Activated T-cell treated with anti-CD3 and anti-CD28 coated beads, Interleukin-2, amount 50 U/mL, for 72 hours (primary cell): ENCODE measurements at places on chromosomes 16 and 17. TPM values are rescaled to one million over a fixed set of nuclear protein-coding genes. Genes with fewer than 3 reads are reported as not detected.

DNA sequence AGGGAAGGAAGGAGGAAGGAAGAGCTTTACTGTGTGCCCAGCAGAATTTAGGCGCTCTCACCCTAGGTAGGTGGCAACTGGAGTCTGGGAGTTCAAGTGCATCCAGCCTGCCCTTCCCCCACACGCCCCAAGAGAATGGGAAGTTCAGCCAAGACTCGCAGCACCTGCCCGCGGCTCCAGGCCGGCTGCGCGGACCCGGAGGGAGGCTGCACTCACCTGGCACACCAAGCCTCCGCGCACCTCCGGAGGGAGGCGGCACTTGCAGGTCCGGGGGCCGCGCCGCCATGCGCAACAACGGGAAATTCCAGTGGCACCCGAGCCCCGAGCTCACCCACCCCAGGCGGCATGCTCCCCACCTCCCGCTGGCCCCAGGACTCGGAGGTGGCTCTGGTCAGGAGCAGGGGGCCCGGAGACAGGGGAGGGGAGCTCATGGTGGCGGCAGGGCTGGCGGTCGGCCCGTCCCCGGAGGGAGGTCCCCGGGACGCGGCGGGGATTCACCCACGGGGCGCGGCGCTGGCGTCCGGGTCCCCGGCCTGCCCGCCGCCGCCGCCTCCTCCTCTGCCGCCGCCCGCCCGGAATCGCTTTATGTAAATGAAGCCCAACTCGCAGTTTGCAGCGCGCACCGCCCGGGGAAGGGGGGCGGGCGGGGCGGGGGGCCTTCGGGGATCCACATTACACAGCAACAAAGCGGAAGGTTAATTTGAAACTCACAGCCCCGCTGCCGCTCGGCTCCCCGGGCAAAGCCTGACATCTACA lies at the start of gene ZFHX3:
Gene ZFHX3, minus strand, starts transcription at position 593 of the 756 bp plus-strand sequence. CDS start 87,983 bp downstream, outside the sequence.
- H3K36me3 ChIP-seq = no peaks in the 10 kb centered on the region
- no peak within 1 kb of the TSS for H3K27ac ChIP-seq
- peaks cover 27% of the 10 kb centered on the region for H3K27me3 ChIP-seq

DNA sequence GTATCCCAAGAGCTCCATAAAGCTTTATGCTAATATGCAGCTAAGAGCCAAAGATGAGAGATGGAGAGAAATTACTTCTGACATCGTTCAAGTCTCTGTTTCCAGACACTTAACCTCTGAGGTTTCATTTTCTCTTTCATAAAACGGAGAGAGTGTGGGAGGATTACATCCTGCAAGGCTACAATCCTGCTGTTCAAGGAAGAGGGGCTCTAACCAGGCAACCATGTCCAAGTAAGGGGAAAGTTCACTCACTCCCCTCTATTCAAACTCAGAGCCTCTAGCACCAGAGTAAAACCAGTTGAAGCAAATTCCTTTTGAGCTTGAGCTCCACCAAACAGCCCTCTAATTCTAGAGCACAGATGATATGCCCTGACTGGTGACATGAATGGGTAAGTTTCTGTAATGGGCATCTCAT lies 397.4 kb downstream of the NPIPA8 start:
- peaks cover 10% of the 10 kb centered on the region for H3K27me3 ChIP-seq
- no peak overlapping the region for H3K27ac ChIP-seq
- H3K36me3 ChIP-seq = no peaks in the 10 kb centered on the region
- H3K4me3 ChIP-seq = peak overlapping the region; percentile 62
- no peak for DNase-seq

DNA sequence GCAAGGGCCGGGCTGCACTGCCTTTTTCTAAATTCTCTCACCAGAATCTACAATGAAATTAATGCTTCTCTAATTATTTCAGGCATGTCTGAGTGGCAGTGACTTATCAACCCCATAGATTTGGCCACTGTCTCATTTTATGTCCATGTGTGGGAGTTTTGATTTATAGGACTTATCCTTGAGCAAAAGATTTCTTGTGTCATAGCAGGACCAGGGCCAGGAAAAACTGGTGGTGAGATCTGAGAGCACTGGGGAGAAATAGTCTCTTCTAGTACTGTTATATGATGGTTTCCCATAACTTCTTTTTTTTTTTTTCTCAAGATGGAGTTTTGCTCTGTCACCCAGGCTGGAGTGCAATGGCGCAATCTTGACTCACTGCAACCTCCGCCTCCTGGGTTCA lies 1.5 kb upstream of the KRT23 start:
- peaks cover 13% of the 10 kb centered on the region for H3K27me3 ChIP-seq
- H3K36me3 ChIP-seq = no peaks in the 10 kb centered on the region
- H3K4me1 ChIP-seq = no peaks in the 10 kb centered on the region
- H3K27ac ChIP-seq = no peak overlapping the region
- no peak for DNase-seq
- no peak overlapping the region for H3K4me3 ChIP-seq

- H3K36me3 ChIP-seq = peaks cover 10% of the 10 kb centered on the region
- no peak overlapping the region for H3K4me3 ChIP-seq
- no peak overlapping the region for H3K27ac ChIP-seq
- H3K27me3 ChIP-seq = no peaks in the 10 kb centered on the region
- no peak for DNase-seq
Observed at GRCh38 chr17:57262557-57262956, 6.2 kb downstream of the MSI2 start.

GRCh38 chr17:47325176-47325575 lies 1.4 kb downstream of the EFCAB13 start:
- peaks cover 3% of the 10 kb centered on the region for H3K36me3 ChIP-seq
- H3K27me3 ChIP-seq = peaks cover 13% of the 10 kb centered on the region
- H3K4me1 ChIP-seq = peaks cover 10% of the 10 kb centered on the region
- peak overlapping the region; percentile 98 for H3K4me3 ChIP-seq

- DNase-seq = no peak
- no peak overlapping the region for H3K4me3 ChIP-seq
- H3K36me3 ChIP-seq = no peaks in the 10 kb centered on the region
- H3K27ac ChIP-seq = no peak overlapping the region
Observed at GRCh38 chr16:13307851-13308250, 406.5 kb downstream of the SHISA9 start.

GRCh38 chr17:38815576-38816193 lies 9.4 kb downstream of the CWC25 start:
- no peaks in the 10 kb centered on the region for H3K27me3 ChIP-seq
- peaks cover 17% of the 10 kb centered on the region for H3K36me3 ChIP-seq
- H3K27ac ChIP-seq = no peak overlapping the region
- peak; percentile 53 for DNase-seq
- H3K4me3 ChIP-seq = no peak overlapping the region

DNA sequence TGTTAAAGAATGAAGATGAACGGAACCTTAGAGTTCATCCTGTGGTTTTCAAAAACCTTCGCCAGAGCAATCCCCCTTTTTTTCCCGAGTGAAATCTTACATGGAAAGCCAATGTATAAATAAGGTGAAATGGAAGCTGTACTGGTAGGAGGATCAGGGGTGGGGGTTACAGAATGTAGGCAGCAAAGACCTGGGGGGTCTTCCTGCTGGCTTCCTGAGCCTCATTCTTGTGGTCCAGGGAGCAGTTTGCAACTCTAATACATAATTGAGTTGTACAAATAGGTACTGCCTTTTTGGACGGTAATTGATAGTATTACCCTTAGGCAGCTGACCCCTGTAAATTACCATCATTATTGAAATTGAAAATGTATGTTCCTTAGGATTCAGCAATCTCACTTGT lies 34.1 kb downstream of the KSR1 start:
- no peak overlapping the region for H3K4me3 ChIP-seq
- peaks cover 40% of the 10 kb centered on the region for H3K4me1 ChIP-seq
- no peak overlapping the region for H3K27ac ChIP-seq
- no peaks in the 10 kb centered on the region for H3K27me3 ChIP-seq
- H3K36me3 ChIP-seq = no peaks in the 10 kb centered on the region
- DNase-seq = no peak

DNA sequence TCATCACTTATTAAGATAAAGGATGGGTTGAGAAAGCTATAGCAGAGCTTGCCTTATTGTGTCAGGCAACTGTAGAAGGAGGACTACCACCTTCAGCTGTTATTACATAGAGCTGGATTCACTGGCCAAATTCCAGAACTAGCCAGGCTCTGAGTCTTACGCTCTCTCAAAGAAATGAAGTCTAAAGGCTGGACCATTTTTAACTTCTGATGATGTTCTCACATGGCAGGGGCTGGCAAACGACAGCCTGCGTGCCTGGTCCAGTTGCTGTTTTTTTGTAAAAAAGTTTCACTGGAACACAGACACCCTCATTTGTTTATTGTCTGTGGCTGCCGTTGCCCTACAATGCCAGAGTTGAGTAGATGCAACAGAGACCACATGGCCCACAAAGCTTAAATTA lies 21.2 kb downstream of the TRAF4 start:
- peaks cover 28% of the 10 kb centered on the region for H3K4me1 ChIP-seq
- H3K36me3 ChIP-seq = peaks cover 5% of the 10 kb centered on the region
- H3K4me3 ChIP-seq = peak overlapping the region; percentile 47
- peak overlapping the region; percentile 31 for H3K27ac ChIP-seq

DNA sequence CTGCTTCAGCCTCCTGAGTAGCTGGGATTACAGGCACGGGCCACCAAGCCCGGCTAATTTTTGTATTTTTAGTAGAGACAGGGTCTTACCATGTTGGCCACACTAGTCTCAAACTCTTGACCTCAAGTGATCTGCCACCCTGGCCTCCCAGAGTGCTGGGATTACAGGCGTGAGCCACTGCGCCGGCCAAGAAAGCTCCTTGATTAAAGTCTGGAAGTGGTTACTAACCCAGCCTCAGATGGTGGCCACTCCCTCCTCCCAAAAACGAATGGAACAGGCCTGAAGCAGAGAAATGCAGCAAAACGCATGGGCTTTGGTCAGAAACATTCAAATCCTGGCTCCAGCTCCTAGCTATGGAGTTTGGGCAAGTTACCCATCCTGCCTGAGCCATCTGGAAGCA lies 11.3 kb downstream of the FKBP10 start:
- H3K4me3 ChIP-seq = no peak overlapping the region
- no peaks in the 10 kb centered on the region for H3K36me3 ChIP-seq
- DNase-seq = no peak
- no peaks in the 10 kb centered on the region for H3K4me1 ChIP-seq
- H3K27ac ChIP-seq = no peak overlapping the region

DNA sequence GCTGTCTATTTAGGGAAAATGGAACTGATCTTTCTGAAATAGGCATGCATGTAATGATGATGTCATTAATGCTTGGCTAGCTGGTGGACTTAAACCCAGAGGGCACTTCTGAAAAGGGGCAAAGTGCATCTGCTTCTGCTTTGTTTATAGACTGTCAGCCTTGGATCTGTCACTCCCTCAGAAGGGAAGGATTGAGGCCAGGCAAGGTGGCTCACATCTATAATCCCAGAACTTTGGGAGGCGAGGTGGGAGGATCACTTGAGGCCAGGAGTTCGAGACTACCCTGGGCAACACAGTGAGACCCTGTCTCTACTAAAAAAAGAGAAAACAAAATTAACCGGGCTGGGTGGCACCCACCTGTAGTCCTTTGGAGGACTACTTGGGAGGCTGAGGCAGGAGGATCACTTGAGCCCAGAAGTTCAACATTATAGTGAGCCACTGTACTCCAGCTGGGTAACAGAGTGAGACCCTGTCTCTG lies 185.5 kb downstream of the WWOX start:
- no peak overlapping the region for H3K27ac ChIP-seq
- no peaks in the 10 kb centered on the region for H3K36me3 ChIP-seq
- H3K27me3 ChIP-seq = no peaks in the 10 kb centered on the region

DNA sequence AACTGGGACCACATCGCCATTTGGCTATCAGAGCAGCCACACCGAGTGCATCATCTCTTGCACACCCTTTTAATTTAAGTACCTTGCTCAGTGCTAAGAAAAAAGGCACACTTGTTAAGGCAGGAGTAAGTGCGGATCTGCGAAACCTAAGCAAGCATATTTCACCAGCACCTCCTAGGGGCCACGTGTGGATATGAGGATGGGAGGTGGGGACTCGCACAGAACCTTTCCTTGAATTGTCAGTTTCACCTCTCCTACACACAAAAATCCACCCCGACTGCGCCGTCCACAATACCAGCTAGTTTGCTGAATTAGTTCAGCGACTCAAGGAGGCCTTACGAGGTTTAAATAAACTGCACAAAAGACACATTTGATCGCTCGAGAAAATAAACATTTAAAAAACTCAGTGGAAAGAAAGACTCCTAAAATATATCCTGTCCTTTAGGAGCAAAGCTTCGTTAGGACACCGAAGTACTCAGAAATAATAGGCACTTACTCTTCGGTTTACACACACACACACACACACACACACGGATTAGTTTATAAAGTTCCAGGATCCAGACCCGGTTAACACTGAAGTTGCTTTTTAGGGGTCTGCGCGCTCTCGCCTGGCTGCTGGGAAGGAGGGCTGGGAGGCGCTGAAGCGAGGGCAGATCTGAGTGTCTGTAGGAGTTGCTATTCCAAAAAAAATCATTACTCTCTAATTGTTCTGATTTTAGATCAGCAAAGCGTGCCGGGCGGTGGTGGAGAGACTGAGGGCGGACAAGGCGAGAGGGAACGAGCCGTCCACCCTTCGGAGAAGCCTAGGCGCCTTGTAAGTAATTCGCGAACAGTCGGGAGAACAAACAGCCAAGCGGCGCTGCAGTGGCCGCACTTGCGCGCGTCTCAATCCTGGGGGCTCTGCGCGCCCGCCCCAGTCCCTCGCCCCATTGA lies 1.0 kb upstream of the KCNJ2 start:
- H3K36me3 ChIP-seq = no peaks in the 10 kb centered on the region
- peak overlapping the region; percentile 77 for H3K4me3 ChIP-seq
- peak; percentile 21 for DNase-seq
- H3K4me1 ChIP-seq = peaks cover 16% of the 10 kb centered on the region
- peaks cover 77% of the 10 kb centered on the region for H3K27me3 ChIP-seq
- no peak overlapping the region for H3K27ac ChIP-seq

DNA sequence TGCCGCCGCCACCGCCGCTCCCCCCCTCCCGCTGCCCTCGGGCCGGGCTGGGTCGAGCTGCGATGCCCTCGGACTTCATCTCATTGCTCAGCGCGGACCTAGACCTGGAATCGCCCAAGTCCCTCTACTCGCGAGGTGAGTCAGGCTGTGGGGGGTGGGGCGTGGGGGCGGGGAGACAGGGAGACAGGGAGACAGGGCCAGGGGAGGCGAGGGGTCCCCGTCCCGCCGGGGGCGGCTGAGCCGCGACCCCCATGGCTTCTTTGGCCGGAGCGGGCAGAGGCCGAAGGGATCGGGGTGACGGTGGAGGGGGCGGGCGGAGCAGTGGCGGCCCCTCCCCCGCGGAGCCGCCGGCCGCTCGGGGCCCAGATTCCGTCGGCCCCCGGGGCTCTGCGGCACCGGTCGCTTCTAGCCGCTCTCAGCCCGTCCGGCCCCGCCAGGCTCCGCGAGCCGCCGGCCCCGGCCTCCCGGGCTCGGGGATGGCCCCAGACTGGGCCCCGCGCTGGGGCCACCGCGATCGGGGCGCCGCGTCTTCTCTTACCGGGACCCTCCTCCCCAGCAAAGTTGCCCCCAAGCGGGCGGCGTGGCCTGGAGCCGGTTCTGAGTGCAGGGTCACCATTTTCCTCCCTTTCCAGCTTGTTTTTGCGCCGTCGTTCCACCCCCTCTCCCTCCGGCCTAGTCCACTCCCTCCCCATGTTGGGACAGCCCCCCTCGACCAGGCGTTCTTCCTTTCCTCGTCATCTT lies 644 bp downstream of the NFAT5 start:
- H3K36me3 ChIP-seq = peaks cover 9% of the 10 kb centered on the region
- DNase-seq = peak; percentile 63
- H3K27me3 ChIP-seq = no peaks in the 10 kb centered on the region
- peak overlapping the region; percentile 100 for H3K4me3 ChIP-seq

Gene TM4SF5
- not detected for total RNA-seq

Gene CDH11
- not detected for total RNA-seq

Gene KRTAP4-9
- total RNA-seq = not detected

Gene CCDC78
- 3.0 TPM for total RNA-seq

Gene CD300E
- not detected for total RNA-seq

Gene MT4
- not detected for total RNA-seq
